Activated T-cell treated with anti-CD3 and anti-CD28 coated beads, Interleukin-2, amount 50 U/mL, for 72 hours (primary cell): ENCODE measurements at places on chromosomes 13 and 19. TPM values are rescaled to one million over a fixed set of nuclear protein-coding genes. Genes with fewer than 3 reads are reported as not detected.

The PLIN4 gene
- 0.05 TPM for total RNA-seq

The OXGR1 gene
- total RNA-seq: not detected

The ZNF534 gene
- total RNA-seq: not detected

The SULT2B1 gene
- total RNA-seq: not detected

The LHB gene
- not detected for total RNA-seq

The ZNF888 gene
- 8.0 TPM for total RNA-seq

The CACNG8 gene
- total RNA-seq: not detected

The C19orf18 gene
- total RNA-seq: 2.1 TPM

The CYP4F8 gene
- not detected for total RNA-seq
